ENCODE measurements at places on chromosomes 1 and 21.

DNA sequence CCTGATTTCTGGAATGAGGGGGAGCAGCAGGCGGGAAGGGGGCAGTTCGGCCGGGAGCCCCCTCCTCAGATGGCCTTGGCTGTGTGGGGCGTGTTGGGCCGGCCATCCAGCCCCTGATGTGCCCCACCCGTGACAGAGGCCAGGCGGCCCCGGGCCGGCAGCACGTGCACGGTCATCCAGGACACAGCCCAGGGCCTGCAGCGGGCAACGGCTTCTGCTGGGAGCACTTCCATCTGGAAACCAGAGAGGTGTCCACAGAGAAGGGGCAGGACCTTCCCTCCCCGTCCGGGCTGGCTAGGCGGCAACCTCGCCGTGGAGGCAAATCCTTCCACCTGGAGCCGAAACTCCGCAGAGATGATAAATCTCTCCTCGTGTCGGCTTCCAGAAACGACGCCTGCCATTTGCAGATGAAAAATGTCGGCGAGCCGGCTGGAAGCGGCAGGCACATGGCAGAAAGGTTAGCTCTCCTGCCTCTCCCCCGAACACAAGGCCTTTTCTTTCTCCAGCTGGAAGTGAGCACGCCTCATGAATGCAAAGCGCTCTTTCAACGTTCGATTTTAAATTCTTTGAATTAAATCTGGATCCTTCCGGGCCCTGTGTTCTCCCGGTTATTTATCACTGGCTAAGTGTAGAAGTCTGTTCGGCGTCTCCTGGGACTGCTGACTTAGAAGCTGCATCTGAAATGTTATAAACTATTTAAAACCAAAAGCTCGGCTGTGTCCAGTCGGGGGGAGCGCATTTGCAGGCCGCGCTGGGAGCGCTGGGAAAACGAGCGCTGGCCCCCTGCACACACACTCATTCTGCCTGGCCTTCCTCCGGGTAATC lies 9.4 kb upstream of the ACTRT2 start:
- no peak for DNase-seq

DNA sequence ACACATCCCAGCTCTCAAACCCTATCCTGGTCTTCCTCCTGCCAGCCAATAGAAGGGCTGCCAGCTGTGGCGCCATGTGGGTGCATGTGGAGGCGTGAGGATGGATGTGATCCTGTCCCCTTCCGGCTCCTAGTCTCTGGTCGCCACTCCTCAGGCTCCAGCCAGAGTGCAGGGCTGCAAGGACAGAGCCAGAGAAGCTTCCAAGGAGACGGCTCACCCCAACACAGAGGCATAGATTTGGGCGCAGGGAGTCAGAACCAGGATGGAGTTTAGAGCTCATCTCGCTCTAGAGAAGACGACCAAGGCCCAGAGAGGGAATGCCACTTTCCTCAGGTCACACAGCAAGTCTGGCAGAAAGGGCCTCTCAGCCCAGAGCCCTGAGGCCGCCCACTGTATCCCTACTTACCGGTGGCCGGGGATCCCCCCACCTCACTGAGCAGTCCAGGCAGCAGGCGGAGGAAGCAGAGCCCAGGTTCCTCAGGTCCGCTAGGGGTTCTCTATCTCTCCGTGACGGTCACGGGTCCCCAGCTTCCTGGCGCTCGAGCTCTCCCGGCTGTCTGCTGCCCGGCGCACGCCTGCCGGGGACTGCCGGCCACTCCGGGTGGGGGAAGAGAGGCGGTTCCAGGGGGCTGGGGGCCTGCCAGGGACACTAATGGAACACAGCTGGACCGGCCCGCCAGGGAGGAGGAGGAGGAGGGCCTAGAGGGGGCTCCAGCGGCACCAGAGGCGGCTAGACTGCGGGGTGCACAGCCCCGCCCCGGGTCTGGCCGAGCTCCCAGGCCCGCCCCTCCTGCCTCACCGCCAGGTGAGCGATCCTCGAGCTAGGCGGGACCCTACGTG lies at the start of gene COL16A1:
Gene COL16A1 (minus strand): TSS at position 587 of the 840 bp plus-strand sequence. CDS start 1,824 bp downstream, outside the sequence.
- peak; percentile 45 for DNase-seq

- no peak for DNase-seq
These were observed 955 bp downstream of the PALMD start for GRCh38 chr1:99646868-99647267.

DNA sequence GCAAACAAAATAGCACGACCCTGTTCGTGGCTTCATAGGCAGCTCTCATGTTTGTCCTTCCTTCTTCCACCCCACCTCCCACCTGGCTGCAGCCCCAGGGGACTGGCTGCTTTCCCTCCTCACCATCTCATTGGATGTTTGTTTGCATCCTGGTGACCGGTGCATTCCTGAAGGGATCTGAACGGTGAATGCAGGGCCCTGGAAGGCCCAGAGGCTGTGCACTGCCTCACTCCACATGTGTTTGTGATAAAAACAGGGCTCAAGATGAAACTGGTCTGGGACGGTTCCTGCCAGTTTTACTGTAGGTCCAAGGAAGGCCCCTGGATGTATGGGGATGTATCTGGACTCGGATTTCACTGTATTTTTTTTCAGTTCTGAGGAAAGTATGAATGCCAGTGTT lies 42.8 kb downstream of the CNN3 start:
- DNase-seq = peak; percentile 54

- no peak for DNase-seq
These were observed 1018.8 kb downstream of the AMY1C start for GRCh38 chr1:104768466-104768865.

- no peak for DNase-seq
These were observed 21.3 kb upstream of the GRIK3 start for GRCh38 chr1:37055631-37056030.

GRCh38 chr1:176450526-176450925 lies 12.4 kb upstream of the PAPPA2 start:
- DNase-seq = no peak

DNA sequence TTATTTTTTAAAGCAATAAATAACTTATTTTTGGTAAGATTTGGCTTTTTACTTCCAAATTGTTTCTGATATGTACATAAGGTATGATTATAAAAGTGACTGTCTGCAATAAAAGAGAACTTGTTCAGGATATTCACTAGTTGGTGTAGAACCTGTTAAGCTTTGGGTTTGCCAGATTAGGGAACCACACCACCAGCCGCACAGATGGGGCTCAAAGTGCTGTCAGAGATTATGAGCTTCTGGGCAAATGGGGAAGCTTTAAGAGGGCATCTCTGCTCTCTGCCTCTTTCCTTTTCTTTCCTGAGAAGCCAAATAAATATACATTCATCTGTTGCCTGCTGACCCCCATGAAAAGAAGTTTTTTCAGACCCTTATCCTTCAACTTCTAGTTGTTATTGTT lies 25.4 kb downstream of the IVNS1ABP start:
- DNase-seq = no peak
